ENCODE measurements at places on chromosomes 11 and 22.

DNA sequence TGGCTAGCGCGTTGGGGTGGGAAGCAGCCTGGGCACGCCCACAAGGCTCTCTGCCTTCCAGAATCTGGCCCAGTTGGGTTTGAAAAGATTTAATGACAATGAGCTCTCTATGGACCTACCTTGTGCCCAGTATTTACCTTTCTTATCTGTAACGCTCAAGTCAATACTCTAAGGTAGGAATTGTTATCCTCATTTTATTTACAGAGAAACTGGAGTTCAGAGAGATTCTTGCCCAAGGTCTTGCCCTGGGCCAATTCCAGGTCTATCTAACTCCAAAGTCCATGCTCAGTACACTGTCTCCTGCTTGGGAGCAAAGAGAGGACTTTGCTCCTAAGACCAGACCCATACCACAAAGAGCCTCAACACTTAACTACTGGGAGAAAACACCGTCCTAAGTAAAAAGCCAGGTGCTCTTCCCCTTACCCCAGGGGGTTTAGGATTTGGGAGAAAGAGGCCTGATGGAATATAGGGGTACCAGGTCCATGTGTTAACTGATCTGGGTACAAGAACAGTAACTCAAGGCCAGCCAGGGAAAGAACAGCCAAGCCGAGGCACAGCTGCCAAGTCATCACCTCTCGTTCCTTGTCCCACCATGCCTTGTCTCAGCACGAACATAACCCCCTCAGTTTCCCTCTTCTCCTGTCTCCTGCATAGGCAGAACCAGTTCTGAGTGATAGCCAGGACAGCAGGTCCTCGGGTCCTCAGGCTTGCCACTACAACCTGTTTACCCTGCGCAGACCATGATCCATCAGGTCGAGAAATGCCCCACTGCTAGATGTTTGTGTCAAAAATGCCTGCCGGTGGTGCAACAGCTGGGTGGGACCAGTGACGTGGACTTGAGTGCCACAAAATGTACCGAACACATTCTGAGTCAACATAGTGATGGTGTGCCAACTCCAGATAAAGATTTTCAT lies 14.6 kb downstream of the APOA4 start:
- no peak for DNase-seq

DNA sequence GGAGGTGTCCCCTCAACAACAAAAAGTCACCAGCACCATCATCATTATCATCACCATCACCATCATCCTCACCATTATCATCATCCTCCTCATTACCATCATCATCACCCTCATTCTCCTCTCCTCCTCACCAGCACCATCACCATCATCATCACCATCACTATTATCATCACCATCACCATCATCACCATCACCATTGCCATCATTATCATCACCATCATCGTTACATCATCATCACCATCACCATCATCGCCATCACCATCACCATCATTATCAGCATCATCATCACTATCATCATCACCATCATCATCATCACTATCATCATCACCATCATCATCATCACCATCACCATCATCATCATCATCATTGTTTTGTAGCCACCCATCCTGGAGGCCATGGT lies 212.6 kb downstream of the MN1 start:
- DNase-seq: no peak

- DNase-seq: peak; percentile 67
Measured at GRCh38 chr11:61797263-61797944, 4.7 kb downstream of the FEN1 start.

- no peak for DNase-seq
Measured at GRCh38 chr11:96237766-96238266, 105.2 kb downstream of the MAML2 start.

GRCh38 chr11:71383461-71383860 lies 64.7 kb downstream of the DHCR7 start:
- no peak for DNase-seq

DNA sequence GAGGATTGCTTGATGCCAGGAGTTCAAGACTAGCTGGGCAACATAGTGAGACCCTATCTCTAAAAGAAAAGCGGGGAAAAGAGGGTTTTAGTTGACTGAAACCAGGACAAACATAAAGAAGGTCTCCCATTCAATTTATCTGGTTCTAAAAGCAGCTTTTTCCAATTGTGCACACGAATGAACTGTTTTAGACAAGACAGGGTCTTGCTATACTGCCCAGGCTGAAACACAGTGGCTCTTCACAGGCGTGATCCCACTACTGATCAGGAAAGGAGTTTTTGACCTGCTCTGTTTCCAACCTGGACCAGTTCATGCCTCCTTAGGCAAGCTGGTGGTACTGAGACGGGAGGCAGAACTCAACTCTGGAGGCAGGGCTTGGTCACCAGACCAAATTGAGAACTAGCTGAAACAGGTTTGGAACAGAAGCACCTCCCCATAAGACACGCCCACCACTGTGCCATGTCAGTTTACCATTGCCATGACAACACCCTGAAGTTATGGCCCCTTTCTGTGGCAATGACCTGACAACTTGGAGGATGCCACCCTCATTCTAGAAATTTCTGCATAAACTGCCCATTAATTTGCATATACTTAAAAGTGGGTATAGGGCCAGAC lies 2.8 kb upstream of the NUCB2 start:
- DNase-seq: no peak

GRCh38 chr11:110438017-110438416 lies 8.3 kb downstream of the FDX1 start:
- no peak for DNase-seq

DNA sequence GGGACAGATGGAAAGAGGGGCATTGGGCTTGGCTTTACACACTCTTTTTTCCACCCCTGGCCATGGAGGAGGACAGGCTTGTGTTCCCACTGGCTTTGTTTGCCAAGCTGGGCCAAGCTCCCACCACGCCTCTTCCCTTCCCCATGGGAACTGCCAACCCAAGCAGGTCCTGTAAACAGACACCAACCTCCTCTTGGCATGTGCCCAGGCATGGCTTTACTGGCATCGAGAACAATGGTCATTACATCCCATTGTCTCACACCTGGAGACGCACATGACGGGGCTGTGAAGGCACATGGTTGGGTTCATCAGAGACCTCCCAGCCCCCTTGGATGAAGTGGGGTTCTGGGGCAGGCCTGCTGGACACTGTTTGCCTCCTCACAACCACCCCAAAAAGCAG lies 11.7 kb downstream of the SEC14L3 start:
- DNase-seq: no peak

DNA sequence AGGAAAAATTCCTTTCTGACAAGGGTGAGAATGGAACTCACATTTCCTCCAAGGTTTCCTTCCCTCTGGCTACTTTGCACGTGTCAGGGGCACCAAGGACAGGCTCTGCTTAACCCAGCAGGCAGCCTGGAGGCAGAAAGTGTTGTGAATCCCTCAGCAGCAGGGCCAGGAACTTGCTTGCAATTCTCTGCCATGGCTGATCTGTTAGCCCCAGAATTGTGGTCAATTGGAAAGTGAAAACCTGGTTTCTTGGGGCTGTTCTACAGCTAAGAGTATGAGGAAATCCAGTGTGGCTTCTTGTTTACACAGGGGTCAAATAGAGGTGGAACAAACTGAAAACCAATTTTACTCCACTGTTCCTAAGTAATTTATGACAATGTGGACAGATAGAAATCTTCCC lies 38.3 kb upstream of the CEP295 start:
- DNase-seq: no peak

GRCh38 chr11:66550887-66551286 lies 4.2 kb downstream of the ACTN3 start:
- DNase-seq: no peak

GRCh38 chr22:20650294-20651207 lies 123.4 kb upstream of the SERPIND1 start:
- DNase-seq: no peak

DNA sequence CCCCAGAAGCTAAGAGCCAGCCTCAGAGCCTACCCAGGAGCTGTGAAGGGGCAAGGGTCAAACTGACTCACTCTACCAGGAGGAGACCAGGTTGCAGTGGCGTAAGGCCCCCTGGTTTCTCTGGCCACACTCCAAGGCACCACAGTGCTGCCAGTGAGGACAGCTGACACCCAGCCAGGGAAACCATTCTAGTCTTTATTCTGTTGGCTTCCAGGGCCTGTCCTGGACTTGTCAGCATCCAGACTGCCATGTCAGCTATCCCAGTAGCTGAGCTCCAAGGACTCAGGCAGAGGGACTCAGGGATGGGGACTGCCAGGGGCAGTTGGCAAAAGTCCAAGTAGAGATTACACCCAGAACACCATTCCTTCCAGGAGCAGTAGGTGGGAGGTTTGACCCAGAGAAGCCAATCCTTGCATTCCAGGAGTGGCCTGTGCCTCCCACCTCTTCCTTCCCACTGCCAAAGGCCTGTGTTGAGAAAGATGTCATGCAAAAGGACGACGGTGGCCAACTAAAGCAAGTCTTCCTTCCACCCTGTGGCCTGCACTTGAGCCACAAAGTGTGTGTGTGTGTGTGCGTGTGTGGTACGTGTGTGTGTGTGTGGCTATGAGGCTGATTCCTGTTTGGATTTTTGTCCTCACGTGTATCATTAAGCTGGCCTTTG lies 3.6 kb upstream of the MAPK8IP1 start:
- DNase-seq: no peak

GRCh38 chr22:30497466-30498150 lies 7.9 kb downstream of the SEC14L4 start:
- no peak for DNase-seq

DNA sequence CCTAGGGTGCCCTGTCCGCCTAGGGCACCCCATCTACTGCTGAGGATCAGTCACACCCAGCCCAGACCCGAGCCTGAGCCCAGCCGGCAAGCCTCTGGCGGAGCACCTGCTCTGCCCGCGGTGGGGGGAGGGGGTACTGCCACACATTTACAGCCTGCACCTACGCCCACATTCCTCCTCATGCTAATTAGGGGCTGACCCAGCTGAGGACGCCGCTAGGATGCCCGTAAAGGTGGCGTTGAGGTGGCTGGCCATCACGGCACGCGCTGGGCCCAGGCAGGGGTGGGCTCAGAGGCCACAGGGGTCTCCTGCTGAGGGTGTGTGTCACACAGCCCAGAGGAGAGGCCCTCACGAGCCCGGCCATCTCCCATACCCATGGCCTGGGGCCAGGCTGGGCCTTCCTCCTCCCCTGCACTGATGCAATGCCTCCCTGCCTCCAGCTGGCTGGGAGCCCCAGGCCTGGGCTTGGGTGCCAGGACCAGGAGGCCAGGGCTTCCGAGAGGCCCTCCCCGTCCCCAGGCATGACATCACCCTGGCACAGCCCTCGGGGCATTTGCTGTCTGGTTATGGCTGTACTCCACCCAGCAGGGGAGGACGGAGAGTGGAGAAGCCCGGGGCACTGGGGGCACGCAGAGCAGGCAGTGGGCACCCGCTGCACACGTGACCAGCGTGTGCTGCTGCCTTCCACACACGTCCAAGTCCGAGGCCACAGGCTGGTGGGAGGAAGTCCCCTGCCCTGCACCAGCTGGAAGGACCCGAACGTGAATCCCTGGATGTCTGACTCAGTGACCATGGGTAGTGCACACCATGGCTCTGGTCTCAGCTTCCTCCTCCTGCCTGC lies 12.7 kb downstream of the DUSP8 start:
- no peak for DNase-seq

GRCh38 chr22:48908547-48908946 lies 919.1 kb downstream of the BRD1 start:
- no peak for DNase-seq

GRCh38 chr11:79807506-79807905 lies 366.7 kb upstream of the TENM4 start:
- no peak for DNase-seq

GRCh38 chr11:86670911-86671310 lies 1.5 kb downstream of the ME3 start:
- no peak for DNase-seq

- DNase-seq: no peak
Measured at GRCh38 chr11:34201129-34201528, 95.7 kb downstream of the NAT10 start.
